ENCODE measurements at places on chromosomes 6 and 20.

DNA sequence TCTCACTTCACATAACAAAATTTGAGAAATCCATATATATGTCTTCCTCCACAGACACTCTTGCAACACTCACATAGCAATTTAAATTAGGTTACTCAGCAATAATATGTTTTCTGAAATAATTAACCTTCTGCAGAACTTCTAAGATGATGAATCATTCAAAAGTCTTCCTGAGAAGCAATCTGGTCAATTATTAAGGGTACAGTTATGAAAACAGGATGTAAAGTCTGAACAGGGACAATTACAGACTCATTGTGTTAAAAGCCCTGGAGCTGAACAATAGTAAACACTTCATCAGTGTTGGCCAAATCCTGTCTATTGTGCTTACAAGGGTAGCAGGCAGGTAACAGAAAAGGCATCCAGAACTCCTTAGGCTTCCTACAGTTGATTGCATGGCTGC, 75.4 kb downstream of the FILIP1 start:
- no peak for DNase-seq

GRCh38 chr20:63767886-63768285, 28.3 kb downstream of the SLC2A4RG start:
- no peak for DNase-seq

DNA sequence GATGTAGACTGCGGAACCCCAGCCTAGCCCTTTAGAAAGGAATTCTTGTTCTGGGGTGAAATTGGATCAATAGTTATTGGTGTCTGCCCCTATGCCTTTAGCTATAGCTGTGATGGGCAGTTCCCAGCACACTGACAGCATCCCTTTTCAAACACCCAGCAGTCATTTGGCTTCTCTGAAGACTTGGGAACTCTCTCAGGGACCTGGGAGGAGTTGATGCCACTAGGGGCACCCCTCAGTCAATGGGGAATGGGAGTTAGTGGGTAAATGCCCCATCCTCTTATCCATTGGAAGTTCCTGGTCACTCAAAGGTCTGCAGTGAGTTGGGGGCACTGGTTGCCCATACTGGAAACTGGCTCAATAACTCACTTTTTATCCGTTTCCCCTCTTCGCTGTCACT, 31.6 kb upstream of the CSNK2A1 start:
- DNase-seq = no peak

DNA sequence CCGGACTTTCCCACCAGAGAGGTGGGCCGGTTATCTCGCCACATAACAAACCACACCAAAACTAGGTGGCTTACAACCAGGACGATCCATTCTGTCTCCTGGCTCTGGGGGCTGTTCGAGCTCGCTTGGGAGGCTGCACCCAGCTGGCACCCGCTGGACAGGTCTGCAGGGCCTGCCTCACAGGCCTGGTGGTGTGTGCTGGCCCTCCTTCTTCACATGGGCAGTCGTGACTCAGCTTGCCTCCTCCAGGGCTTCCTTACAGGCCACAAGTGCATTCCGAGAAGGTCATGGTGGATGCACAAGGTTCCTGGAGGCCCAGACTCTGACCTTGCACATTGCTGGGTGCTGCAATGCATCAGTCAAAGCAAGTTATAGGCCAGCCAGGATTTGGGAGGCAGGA, 34.2 kb downstream of the FOXF2 start:
- no peak for DNase-seq

- no peak for DNase-seq
Measured at GRCh38 chr6:163147994-163148393, 266.5 kb upstream of the QKI start.

DNA sequence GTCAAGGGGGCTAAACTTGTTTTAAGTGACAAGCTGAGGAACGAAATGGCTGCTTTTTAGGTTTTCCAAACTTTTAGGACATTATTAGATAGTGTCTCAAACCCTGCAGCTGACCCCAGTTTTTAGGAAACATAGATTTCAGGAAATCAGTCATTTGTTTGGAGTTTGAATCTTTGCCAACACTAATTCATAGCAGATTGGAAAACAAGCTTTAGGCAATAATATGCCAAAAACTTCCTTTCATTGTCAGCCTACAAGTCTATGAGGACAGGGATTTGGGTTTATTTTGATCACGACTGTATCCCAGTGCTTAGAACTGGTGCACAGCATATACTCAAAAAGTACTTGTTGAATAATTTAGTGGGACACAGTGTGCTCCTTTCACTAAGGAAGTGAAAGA, 123.2 kb downstream of the TINAG start:
- DNase-seq = no peak

GRCh38 chr6:69954733-69955132, 88.4 kb downstream of the COL19A1 start:
- DNase-seq = no peak

DNA sequence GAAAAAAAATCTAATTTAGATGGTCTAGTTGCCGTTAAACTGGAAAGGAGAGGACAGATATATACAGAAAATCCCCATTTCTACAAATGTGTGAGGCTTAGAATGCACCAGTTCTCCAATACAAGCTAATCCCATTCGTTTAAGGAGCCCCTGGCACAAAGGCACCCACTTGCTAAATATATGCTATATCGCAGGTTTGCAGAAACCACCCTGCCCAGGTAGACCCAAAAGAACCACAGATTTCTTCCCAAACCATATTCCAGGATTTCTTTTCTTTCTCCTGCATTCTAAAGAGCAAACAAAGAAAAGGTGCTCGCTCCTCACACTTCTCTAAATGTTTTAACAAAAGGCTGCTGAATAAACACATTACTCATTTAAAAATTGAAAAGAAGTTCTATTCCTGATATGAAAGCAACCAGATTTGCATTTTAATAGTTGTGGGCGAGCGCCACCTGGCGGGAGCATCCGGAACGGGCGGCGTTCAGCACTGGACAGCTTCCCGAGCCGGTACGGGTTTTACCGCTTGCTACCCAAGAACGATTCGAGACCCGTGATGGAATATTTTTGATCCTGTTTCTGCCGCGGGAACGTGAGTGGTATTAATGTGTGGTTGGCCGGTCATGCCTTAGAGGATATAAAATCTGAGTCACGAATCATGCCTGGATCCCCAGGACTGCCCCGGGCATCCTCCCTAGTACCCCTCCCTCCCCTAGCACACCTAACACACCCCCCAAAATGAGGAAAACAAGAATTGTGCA, 2.1 kb downstream of the PTPRT start:
- peak; percentile 87 for DNase-seq

GRCh38 chr20:20547221-20547875, 165.1 kb downstream of the RALGAPA2 start:
- no peak for DNase-seq

DNA sequence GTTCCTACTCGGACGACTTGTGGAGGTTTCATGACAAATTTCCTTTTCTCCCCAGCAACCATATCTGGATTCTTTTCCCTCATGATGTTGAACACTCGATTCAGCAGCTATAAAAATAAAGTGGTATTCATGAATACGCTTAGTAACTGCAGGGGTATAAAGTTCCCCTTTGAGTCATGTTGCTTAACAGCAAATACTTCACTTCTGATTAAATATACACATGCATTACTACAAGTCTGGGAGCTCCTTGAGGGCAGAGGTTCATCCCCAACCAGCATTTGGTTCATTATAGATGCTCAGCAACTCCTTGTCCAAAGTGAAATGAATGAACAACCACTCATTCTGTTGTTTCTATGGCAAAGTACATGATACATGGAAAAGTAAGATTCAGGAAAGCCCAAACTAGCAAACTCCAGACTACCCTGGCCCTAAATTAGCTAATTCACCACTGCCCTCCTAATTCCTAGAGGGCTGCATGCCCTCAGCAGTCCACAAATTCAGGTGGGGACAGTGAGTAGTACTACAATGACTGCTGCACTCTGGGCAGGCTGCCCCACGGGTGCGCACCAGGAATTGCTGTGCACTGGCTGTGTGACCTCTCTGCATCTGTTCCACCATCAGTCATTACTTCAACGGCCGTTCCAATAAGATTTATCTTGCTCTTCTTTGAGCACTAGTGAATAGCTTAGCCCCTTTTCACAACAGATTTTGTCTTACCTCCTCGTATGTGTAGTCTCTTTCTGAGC, 15.2 kb downstream of the EIF2S2 start:
- no peak for DNase-seq

DNA sequence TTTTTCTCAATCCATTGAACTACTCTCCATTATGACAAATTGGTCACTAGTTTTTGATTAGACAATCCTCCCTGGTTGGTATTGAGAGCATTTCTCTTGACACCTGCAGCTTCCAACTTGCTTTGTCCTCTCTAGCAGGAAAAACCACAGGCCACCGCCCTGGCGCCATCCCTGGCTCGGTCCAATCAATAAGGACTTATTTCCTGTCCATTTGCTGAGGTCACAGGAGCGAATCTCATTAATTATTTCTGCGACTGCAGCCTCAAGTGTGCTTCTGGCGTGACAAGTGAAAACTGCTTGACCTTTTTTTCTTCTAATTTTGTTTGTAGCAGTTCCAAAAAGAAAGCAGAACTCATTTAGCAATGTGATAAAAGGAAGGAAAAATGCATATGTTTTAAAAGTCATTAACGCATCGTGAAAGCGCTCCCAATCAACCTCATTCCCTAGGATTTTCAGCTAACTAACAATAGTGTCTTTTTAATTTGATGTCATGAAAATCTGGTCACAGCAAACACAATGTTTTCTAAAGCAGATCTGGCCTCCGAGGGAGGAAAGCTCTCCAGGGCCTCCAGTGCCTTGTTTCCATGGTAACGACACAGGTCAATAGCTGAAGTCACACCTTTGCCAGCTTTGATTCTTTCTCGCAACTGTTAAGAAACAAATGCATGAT, 39.0 kb upstream of the BEND3 start:
- DNase-seq = peak; percentile 76

GRCh38 chr6:149941583-149942460, at the start of gene ULBP2:
ULBP2 (plus strand) TSS chr6:149942014; CDS start chr6:149942073, 59 bp downstream.
- DNase-seq = peak; percentile 93

DNA sequence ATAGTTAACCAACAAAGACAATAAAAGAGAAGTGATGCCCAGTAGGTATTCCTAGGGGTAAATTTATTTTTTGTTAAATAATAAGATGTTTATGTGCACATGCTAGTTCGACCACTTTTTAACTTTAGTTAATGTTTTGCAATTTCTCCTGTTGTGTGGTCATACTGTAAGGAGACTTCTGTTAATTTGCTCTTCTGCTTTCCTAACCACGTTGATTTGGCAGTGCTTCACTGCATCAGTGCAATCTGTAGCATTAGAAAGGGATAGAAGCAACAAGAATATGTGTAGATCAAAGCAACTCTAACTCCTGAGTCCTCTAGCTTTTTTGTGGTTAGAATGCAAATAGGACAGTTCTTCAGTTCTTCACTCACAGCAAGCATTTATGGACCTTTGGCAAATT, 13.9 kb downstream of the MYB start:
- no peak for DNase-seq

DNA sequence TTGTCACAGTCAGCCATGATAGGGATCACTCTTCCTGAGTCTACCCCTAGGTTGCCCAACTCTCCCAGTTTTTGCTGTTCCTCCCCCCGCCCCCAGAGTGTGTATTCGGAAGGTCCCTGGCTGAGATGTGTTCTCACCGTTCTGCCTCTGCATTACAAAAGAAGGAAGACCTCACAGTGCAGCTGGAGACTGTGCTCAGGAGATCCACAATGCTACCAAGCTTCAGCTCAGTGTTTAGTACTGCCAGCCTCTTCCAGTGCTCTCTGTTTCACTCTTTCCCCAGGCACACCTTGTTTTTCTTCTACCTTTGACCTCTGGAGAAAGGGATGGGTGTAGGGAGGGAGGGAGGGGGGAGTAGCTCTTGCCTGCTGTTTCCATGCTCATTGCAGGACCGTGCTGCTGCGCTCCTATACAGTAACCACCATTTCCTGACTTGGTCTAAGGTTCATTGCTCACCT, 13.4 kb upstream of the MOCS1 start:
- DNase-seq = no peak

- DNase-seq = peak; percentile 44
Measured at GRCh38 chr6:11653028-11653583, 115.6 kb downstream of the TMEM170B start.

DNA sequence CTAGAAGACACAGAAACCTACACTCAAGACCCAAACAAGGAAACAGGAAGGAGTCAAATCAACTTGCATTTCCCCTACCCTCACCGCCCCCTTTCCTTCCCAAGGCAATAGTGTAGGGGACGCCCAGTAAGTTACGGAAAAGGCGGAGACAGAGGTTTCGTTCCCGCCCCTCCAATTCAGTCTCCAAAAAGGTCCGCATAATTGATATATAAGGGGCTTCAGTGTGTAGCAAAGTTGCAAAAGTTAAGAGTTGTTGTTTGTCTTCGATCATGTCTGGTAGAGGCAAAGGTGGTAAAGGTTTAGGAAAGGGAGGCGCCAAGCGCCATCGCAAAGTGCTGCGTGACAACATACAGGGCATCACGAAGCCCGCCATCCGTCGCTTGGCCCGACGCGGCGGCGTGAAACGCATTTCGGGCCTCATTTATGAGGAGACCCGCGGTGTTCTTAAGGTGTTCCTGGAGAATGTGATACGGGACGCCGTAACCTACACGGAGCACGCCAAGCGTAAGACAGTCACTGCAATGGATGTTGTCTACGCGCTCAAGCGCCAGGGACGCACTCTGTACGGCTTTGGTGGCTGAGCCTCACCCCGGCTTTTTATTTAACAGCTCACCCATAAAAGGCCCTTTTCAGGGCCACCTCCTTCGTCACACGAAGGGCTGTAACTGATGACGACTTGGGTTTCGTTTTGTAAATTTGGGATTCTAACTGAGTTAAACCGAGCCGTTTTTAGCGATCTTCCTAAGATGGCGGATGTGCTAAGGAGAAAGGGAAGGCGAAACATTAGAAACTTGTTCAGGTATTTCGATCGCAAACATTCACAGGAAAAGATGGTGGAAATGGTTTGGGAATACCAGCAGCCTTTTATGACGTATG, 124.6 kb upstream of the BTN3A2 start:
- peak; percentile 89 for DNase-seq

- no peak for DNase-seq
Measured at GRCh38 chr6:152893187-152893586, 89.7 kb downstream of the FBXO5 start.

- DNase-seq = no peak
Measured at GRCh38 chr6:190596-191395, 101.5 kb upstream of the DUSP22 start.

GRCh38 chr20:32538526-32538939, 46.6 kb downstream of the NOL4L start:
- DNase-seq = peak; percentile 68

DNA sequence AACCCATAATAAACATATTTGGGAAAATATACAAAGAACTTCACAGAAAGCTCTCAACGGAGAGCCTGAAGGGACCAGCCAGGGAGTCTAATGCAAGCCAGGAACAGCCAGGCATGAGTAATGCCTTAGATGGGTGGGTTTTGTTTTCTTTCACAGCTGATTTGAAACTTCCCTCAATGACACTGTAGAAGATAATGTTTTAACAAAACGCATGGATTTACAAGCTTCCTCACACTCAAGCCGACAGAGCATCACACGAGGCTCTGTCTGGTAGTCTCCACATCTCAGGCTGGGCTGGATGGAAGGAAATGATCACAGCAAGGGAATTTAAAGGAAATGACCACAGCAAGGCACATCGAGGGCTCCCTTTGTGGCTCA, 113.9 kb downstream of the GMPR start:
- no peak for DNase-seq

Measured in retina (tissue), 1 donor.